Fibroblast of skin of abdomen (primary cell): ENCODE measurements at places on chromosomes 1 and 21.
A peak's percentile ranks its signal among the peaks of the same experiment; 100 is the strongest.

DNA sequence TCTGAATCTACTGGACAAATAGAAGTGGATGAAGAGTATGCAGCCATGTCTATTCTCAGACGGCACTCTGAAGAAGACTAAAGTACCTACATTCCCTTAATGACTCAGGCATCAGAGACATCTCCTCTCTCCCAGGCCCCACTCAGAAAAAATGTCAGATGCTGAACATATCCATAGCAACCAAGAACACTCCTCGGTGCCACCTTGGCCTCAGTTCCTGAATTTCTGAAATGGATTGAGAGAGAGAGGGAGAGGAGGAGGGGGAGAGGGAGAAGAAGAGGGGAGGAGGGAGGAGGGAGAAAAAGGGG, 16.0 kb upstream of the OVAAL start:
- DNase-seq, result peak; percentile 40

DNA sequence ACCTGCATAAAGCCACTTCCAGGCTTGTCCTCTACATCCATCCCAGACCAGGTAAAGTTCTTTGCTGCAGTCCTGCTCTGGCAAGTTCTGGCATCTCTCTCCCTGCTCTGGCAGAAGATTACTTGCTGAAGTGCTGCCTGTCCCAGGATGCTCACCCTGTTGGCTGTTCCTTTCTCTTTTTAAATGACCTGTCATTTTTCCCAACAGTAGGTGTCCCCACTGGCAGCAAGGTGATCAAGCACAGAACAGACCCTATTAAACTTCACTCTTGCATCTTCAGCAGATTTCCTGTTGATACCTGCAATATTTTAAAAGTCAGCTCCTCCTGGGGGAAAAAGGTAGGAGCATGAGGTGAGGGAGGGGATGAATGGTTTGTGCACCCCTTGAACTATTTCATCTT, 332.6 kb downstream of the PBX1 start:
- DNase-seq, result no peak

DNA sequence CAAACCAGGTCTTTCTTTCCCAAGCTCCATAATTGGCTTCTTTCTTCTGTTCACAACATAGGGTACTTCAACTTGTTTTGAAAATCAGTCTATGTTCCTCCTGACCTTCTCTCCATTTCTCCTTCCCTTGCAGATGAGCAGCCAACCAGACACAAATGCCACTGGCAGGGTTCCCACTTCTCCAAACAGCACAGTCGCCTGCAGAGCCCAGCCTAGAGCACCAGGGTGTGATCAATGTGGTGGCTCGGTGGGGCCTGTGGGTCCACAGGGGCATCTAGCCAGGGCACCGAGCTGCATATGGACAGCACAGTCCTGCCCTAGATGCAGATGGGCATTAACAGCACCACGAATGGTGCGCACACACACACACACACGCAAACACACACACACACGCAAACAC, 112.8 kb downstream of the NPHP4 start:
- DNase-seq, result no peak

DNA sequence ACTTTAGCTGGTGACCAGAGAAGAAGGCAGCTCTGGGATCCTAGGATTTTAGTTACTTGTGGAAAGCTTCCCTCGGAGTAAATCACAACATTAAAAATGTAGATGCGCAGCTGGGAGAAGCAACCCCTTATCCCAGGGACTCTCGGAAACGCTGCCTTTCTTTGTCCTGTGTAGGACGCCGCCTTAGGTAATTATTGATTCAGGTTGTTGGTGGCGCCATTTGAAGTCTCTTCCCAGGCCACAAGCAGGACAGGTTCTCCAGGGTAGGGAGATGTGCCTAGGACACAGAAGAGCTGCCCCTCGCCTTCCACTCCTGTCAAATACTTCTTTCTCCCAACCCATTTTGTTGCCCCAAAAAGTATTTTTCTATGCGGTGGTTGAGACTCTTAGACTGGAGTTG, 10.3 kb downstream of the SLC37A1 start:
- no peak for DNase-seq
